ENCODE measurements at places on chromosomes 5 and 9. TPM values are rescaled to one million over a fixed set of nuclear protein-coding genes. Genes with fewer than 3 reads are reported as not detected.

- DNase-seq = no peak
- H3K4me1 ChIP-seq = peaks cover 23% of the 10 kb centered on the region
- no peaks in the 10 kb centered on the region for H3K27me3 ChIP-seq
- no peak overlapping the region for H3K27ac ChIP-seq
- H3K4me3 ChIP-seq = no peak overlapping the region
- H3K36me3 ChIP-seq = no peaks in the 10 kb centered on the region
These were observed 294.1 kb upstream of the SMC2 start for GRCh38 chr9:103799959-103800358.

- H3K27ac ChIP-seq = no peak overlapping the region
- no peaks in the 10 kb centered on the region for H3K4me1 ChIP-seq
- no peaks in the 10 kb centered on the region for H3K27me3 ChIP-seq
- no peak for DNase-seq
- H3K4me3 ChIP-seq = no peak overlapping the region
These were observed 101.6 kb upstream of the DPYSL3 start for GRCh38 chr5:147611483-147611882.

DNA sequence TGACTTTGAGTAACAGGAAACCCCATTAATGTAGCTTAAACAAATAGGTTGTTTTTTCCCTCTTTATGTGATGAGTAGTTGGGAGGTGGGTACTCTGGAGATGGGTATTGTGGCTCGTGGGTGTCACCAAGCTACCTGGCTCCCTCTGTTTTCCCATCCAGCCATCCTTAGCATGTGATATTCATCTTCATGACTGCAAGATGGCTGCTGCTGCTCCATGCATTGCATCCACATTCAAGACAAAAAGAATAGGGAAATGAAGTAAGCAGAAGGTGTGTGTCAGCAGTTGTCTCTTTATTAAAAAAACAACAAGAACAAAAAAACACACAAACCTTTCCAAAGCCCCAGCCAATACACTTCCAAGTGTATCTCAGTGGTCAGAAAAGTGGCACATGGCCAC is 6.5 kb upstream of the ARHGAP26 start:
- DNase-seq = no peak
- no peak overlapping the region for H3K4me3 ChIP-seq
- no peak overlapping the region for H3K27ac ChIP-seq
- H3K4me1 ChIP-seq = no peaks in the 10 kb centered on the region
- H3K36me3 ChIP-seq = no peaks in the 10 kb centered on the region

- no peaks in the 10 kb centered on the region for H3K4me1 ChIP-seq
- H3K27ac ChIP-seq = no peak overlapping the region
- H3K36me3 ChIP-seq = no peaks in the 10 kb centered on the region
- DNase-seq = no peak
These were observed 38.9 kb upstream of the STX17 start for GRCh38 chr9:99867536-99867935.

DNA sequence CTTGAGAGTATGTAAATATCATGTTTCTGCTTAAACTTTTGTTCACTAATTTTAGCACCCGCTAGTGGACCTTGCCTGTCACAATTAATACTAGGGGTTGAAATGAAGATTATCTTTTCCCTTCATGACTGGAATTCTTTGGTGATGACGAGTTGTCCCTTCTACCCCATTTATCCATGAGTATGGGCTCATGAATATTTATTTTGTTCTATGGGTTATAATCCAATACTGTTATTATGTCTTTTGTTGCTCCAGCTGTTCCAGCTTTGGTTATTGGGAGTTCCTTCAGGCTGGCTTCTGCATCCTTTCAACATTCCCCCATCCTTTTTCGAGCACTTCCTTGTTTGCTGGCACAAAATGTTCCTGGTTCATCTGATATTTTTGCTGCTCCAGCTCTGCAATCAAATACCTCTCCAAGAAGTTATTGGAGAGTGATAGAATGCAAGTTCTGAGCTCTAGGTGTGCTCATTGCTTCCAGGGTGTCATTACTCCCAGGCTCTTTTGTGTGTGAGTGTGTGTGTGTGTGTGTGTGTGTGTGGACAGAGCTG is 19.7 kb upstream of the ARHGEF28 start:
- no peak overlapping the region for H3K27ac ChIP-seq
- no peaks in the 10 kb centered on the region for H3K36me3 ChIP-seq
- no peak for DNase-seq

- H3K36me3 ChIP-seq = peaks cover 6% of the 10 kb centered on the region
- no peak overlapping the region for H3K4me3 ChIP-seq
- no peaks in the 10 kb centered on the region for H3K4me1 ChIP-seq
- no peak overlapping the region for H3K27ac ChIP-seq
These were observed 210.2 kb downstream of the DAB2IP start for GRCh38 chr9:121861501-121862180.

DNA sequence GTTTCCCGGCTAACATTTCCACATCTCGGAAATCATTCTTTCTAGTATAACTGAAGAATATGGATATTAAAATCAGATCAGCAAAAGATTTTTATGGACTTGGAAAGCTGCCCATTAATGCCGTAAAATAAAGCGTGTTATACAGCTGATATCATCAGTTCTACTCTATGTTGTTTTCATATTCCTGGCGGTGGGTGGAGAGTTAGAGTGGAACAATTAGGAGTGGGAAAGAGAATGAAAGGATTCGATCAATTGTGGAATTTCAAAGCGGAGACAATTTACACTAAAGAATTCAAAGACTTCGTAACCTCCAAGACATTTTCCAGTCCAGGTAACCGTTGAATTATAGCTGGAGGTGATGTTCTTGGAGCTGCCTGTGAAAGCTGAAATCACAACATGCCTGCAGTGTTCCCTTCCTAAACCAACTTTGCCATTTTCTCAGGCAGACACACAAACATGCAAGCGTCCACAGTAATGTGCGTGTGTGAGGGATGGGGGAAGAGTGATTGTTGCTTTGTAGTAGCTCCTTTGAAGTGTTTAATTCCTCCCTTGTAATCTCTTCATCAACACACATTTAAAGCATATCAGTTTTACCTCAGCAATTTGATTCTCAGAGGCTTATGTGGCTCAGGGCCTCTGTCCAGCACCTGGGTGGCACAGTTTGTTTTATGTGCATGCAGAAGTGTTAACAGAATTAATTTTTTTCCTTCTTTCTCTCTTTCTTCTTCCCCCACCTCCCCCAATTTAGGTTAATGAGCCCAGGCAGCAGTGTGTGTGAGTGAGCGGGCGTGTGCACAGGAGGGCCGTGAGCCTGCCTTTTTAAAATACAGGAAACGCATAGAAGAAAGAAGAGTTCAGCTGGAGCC is 544.1 kb downstream of the RAB3C start:
- H3K36me3 ChIP-seq = no peaks in the 10 kb centered on the region
- DNase-seq = no peak
- H3K27ac ChIP-seq = peak overlapping the region; percentile 91

DNA sequence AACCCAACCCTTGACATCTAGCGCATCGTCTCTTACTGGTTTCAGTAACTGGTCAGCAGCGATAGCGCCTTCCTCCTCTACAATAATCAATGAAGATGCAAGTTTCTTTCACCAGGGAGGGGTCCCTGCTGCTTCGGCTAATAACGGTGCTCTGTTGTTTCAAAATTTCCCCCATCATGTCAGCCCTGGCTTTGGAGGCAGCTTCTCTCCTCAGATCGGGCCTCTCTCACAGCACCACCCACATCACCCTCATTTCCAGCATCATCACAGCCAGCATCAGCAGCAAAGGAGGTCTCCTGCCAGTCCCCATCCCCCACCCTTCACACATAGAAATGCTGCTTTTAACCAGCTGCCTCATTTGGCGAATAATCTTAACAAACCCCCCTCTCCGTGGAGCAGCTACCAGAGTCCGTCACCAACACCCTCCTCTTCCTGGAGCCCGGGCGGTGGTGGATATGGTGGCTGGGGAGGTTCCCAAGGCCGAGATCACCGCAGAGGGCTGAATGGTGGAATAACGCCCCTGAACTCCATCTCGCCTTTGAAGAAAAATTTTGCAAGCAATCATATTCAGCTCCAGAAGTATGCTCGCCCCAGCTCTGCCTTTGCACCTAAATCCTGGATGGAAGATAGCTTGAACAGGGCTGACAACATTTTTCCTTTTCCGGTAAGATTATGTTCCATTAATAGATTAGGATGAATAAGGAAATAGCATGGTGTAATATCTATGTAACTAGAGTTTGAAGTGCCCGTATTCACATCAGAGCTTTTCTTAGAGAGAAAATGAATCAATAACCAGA is 2.2 kb downstream of the CPEB4 start:
- peak; percentile 51 for DNase-seq
- H3K4me1 ChIP-seq = no peaks in the 10 kb centered on the region
- H3K27me3 ChIP-seq = no peaks in the 10 kb centered on the region
- peak overlapping the region; percentile 79 for H3K4me3 ChIP-seq
- H3K27ac ChIP-seq = peak overlapping the region; percentile 87

GRCh38 chr5:178387061-178387855 is 154.7 kb upstream of the PHYKPL start:
- no peak overlapping the region for H3K4me3 ChIP-seq
- no peaks in the 10 kb centered on the region for H3K36me3 ChIP-seq
- DNase-seq = peak; percentile 30
- peaks cover 85% of the 10 kb centered on the region for H3K4me1 ChIP-seq

DNA sequence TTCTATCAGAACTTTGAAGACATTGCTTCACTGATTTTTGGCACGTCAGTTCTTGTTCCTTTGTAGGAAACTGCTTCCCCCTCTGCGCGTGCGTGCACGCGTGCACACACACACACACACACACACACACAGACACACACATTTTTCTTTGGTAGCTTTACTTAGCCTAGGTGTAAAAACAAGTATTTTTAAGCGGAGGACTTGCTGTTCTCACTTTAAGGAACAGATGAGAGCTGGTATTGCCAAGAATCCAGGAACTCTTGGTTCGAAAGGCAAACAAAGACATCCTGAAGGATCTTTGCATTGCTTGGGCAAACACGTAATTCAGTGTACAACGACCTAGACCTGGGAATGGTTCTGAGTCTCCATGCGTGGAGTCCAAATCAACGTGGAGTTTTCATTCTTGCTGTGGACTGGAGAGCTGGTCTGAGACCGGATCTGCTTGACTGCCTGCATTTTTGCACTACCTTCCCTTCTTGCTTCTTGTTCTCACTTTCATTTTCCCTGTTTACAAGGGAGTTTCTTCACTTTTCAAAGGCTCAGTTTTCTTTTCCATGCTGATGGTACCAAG is 8.2 kb downstream of the TMEM268 start:
- no peak overlapping the region for H3K4me3 ChIP-seq
- no peak for DNase-seq
- H3K36me3 ChIP-seq = no peaks in the 10 kb centered on the region
- H3K27me3 ChIP-seq = no peaks in the 10 kb centered on the region

- no peaks in the 10 kb centered on the region for H3K27me3 ChIP-seq
- H3K27ac ChIP-seq = no peak overlapping the region
- no peaks in the 10 kb centered on the region for H3K4me1 ChIP-seq
- no peak overlapping the region for H3K4me3 ChIP-seq
- DNase-seq = no peak
These were observed 143.0 kb upstream of the IRX1 start for GRCh38 chr5:3452622-3453021.

DNA sequence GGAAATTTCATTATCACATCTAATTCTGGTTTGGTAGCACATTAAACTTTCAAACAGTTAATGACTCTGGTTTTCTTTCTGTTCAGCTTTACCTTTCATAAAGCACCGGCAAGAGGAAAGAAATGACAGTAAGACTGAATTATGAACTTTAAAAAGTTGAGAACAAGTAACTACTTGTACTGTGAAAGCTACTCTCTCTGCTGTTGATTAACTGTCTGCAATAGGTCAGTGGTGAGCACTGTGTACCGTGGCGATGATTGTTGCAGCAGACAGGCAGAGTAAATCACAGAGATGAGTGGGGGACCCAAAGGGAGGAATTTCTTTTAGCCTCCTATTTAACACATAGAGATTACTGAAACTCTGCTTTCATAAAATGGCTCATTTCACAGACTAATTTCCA is 74.0 kb upstream of the MEF2C start:
- DNase-seq = no peak
- no peaks in the 10 kb centered on the region for H3K27me3 ChIP-seq
- H3K27ac ChIP-seq = no peak overlapping the region
- no peak overlapping the region for H3K4me3 ChIP-seq
- no peaks in the 10 kb centered on the region for H3K4me1 ChIP-seq
- H3K36me3 ChIP-seq = no peaks in the 10 kb centered on the region

- H3K36me3 ChIP-seq = no peaks in the 10 kb centered on the region
- DNase-seq = no peak
- H3K4me1 ChIP-seq = peaks cover 19% of the 10 kb centered on the region
- H3K27ac ChIP-seq = no peak overlapping the region
- H3K27me3 ChIP-seq = no peaks in the 10 kb centered on the region
- no peak overlapping the region for H3K4me3 ChIP-seq
These were observed 25.9 kb downstream of the ERGIC1 start for GRCh38 chr5:172859966-172860365.

DNA sequence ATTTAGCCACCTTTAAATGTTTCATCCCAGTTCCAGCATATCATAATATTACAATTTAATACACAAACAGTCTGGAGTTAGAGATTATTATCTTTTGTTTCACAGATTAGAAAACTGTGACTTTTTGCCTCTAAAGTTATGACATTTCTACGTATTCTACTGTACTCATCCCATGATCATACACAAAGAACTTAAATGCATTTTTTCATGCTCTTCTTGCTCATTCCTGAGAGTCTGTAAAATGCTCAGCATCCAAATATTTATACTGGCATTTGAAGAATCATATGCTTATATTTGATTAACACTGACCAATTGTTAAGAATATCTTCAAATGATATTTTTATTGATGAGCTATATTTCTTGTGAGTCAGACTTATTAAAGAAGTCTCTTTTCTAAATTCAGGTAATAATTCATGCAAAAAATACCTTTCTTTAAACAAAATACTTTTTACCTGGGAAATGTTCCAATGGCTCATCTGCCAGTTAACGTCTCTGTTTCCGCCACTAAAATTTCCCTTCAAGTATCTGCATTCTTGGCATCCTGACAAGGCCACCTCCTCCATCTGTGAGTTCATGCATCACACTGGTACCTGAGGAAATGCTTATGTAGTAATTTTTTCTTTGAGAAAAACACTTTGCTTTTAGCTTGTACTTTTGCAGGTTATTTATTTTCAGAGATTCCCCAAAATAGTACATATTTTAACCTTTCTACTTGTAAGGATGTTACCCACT is 139.6 kb upstream of the RASA1 start:
- H3K27ac ChIP-seq = peak overlapping the region; percentile 94
- no peaks in the 10 kb centered on the region for H3K27me3 ChIP-seq
- no peak overlapping the region for H3K4me3 ChIP-seq
- DNase-seq = no peak

- H3K27ac ChIP-seq = no peak overlapping the region
- no peak overlapping the region for H3K4me3 ChIP-seq
- no peak for DNase-seq
- H3K4me1 ChIP-seq = no peaks in the 10 kb centered on the region
These were observed 363.9 kb downstream of the KDM4C start for GRCh38 chr9:7121664-7122063.

- H3K4me3 ChIP-seq = no peak overlapping the region
- H3K36me3 ChIP-seq = no peaks in the 10 kb centered on the region
- peaks cover 2% of the 10 kb centered on the region for H3K4me1 ChIP-seq
- no peak overlapping the region for H3K27ac ChIP-seq
These were observed 156.1 kb upstream of the KIF2A start for GRCh38 chr5:62149879-62150278.

GRCh38 chr5:67413721-67414120 is 217.1 kb upstream of the CD180 start:
- H3K4me3 ChIP-seq = no peak overlapping the region
- H3K4me1 ChIP-seq = peaks cover 16% of the 10 kb centered on the region
- H3K36me3 ChIP-seq = no peaks in the 10 kb centered on the region
- H3K27me3 ChIP-seq = no peaks in the 10 kb centered on the region

HRH2 gene
- polyA plus RNA-seq = 0.08 TPM

GDNF gene
- 8.4 TPM for polyA plus RNA-seq

STKLD1 gene
- polyA plus RNA-seq = 2.5 TPM

FAM81B gene
- 0.21 TPM for polyA plus RNA-seq

CCDC152 gene
- polyA plus RNA-seq = 2.1 TPM

PHYHD1 gene
- not detected for polyA plus RNA-seq

FAXDC2 gene
- 8.4 TPM for polyA plus RNA-seq
